Type B pancreatic cell (in vitro differentiated cells): ENCODE measurements at places on chromosomes 16 and 17. TPM values are rescaled to one million over a fixed set of nuclear protein-coding genes. Genes with fewer than 3 reads are reported as not detected.

DNA sequence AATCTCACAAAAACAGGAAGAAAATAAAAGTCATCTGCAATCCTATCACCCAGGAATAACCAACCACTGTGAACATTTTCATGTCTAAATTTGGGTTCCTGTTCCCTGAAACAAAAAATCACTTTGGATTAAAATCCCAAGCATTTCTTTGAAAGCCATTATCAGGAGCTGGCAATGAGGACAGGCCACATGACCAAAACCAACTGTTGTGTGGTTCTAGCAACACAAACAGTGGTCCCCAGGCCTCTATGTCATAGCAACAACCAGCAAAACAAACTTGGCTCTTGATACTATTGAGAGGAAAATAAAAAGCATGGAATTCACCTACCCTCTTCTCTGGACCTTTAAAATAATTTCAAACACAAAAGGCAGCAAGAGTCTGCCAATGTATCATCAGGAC is 252.5 kb downstream of the SLC39A11 start:
- no peak for DNase-seq

DNA sequence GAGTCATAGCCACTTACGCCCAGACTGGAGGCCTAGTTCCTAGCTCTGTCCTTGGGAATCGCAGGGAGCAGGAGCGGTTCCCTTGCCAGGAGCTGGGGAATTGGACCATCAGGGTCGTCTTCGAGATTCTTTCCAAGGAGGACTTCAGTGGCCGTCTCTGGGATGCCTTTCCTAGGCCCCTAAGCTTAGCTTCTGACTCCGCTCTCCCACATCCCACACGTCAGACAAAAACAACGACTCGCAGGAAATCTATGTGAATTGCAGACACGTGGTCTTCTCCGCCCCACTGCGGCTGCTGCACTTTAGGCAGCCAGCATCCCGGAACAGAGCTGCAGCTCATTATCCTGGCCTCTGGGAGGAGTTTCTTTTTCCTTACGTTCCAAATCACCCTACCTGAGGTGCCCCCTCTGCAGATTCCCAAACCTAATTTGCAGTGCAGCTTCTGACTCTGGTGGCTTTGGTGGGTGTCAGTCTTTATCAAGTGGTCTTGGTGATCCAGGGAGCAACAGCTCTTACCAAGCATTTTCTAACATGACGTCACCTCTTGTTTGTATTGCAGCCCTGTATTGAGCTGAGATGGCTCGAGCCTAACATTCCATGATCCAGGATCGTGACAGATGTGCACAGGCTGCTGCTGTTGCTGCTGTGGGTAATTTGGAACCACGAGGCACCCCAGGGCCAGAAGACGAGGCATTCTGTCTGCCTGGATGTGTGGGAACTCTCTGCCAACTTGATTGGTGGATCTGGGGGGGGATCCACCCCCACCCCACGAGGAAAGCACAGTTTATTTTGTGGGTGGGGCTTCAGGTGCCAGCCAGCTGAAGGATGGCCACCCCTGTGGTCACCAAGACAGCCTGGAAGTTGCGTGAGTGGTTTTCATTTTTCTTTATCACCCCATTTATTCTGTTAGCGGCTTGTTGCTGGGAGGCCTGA is 1.1 kb downstream of the KATNB1 start:
- no peak for DNase-seq

DNA sequence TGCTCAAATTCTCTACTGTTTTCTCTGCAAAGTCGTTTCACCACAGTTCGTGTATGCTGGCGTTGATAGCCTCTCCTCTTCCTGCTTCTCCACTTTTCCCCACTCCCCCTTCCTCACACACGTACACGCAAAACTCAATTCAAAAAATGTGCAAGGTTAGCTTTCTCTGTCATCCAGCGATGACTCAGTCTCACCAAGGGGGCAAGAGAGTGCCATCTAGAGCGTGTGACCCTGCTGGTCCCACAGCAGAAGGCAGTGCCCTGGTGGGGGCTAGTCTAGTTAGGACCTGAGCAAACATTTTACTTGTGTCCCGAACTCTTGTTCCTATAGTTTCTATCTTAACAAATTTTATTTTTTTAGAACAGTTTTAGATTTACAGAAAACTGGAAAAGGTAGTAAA is 121.2 kb upstream of the CHMP6 start:
- no peak for DNase-seq

DNA sequence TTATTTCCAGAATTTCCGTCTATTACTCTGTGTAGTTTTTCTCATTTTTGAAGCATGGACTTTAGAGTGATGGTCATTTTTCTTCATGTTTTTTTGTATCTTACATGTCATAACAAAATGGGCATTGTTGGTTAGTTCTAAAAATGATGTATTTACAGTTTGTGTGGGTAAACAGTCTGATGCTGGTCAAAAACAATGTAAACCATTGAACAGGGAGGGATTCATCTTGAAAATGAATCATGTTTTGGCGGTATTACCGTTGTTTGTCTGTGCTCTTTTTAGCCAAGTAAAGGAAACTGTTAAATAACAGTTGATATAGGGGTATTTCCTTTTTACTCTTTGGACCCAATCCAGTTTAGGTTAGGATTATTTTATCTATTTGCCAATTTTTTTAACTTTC is 315.8 kb downstream of the BCAS3 start:
- DNase-seq: no peak

GRCh38 chr17:67239597-67239996 is 5.4 kb downstream of the HELZ start:
- no peak for DNase-seq

DNA sequence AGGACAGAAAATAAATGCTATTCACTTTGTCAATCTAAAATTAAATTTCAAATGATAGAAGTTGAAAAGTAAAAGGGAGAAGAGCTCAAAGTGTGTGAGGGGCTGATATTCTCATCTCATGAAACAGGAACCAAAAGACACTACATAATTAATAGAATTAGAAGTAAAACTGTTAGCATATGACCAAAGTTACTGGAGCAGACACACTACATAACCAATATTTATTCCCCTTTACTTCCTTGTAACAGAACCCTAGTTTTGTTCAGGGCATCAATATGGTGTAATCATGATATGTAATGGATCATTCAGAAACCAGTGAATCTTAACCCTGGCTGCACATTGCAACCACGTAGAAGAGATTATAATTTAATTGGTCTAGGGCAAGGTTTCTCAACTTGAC is 109.5 kb upstream of the SIAH1 start:
- no peak for DNase-seq

The MGAT5B gene
- 3.0 and 15.9 TPM in 2 replicates for total RNA-seq

GRCh38 chr16:48384520-48385252 is 527 bp downstream of the SIAH1 start:
- DNase-seq: peak; percentile 76

The KRT33B gene
- not detected in 2 replicates for total RNA-seq

The PLLP gene
- total RNA-seq: 4.9 and 5.1 TPM in 2 replicates

GRCh38 chr17:81727324-81728031 is 15.4 kb downstream of the SLC25A10 start:
- no peak for DNase-seq

- no peak for DNase-seq
Observed at GRCh38 chr16:11386054-11386680, 40.9 kb downstream of the RMI2 start.

The DBNDD1 gene
- total RNA-seq: 11.6 and 21.2 TPM in 2 replicates

GRCh38 chr17:30958187-30958586 is 12.7 kb upstream of the RNF135 start:
- no peak for DNase-seq

DNA sequence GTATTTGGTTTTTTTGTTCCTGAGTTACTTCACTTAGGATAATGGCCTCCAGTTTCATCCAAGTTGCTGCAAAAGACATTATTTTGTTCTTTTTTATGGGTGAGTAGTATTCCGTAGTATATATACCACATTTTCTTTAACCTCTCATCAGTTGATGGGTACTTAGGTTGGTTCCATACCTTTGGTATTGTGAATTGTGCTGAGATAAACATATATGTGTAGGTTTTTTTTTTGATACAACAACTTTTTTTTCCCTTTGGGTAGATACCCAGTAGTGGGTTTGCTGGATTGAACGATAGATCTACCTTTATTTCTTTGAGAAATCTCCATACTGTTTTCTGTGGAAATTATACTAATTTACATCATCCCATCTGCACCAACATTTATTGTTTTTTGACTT is 6.8 kb downstream of the EFCAB13 start:
- no peak for DNase-seq

GRCh38 chr16:72072514-72073342 is 9.7 kb downstream of the HPR start:
- DNase-seq: no peak

DNA sequence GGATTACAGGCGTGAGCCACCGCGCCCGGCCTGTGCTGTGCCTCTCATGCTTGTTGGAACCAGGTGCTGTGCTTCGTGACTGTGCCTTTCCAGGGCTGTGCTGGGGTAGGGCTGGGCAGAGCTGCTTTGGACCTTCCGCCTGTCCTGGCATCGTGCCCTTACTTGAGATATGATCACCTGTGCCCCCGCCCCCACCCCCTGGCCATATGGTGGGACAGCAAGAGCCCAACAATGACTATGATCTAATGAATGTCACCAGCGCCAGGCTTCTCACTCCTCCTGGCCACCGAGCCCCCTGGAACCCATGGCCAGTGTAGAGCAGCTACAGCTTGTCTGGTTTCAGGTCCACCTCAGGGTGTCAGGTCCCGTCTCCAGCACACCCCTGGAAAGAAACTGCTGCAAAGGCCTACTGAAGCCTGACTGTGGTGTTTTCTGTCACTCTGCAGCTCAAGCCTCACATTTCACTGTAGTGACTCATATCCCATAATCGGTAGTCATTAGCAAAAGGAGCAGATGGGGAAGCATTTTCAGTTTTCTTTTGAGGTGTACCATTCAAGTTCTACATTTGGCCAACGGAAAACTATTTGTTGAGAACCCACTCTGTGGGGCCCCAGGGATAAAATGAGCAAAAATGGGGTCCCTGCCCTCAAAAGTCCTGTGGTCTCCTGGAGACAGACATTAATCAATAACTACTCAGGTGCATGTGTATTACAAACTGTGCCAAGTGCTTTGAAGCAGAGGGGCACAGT is 22.1 kb downstream of the FCSK start:
- DNase-seq: no peak

The TBC1D3 gene
- total RNA-seq: not detected in 2 replicates

DNA sequence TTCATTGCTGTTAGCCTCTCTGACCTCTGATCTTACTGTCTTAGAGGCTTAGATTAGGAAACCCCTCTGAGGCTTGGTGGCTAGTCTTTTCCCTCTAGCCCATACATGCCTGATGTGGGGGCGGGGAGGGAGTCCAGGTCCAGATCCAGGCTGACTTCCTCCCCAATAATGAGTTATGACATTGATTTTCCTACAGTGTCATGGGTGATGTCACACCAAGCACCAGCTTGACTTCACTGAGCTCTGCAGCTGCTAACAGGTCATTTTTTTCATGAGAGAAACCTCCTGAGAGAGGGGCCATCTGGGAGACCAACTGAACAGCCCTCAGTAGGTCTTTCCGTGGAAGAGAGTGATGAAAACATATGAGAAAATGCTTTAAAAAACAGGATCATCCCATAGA is 180.2 kb upstream of the N4BP1 start:
- DNase-seq: no peak

- DNase-seq: no peak
Observed at GRCh38 chr17:57788725-57789124, 43.6 kb upstream of the CCDC182 start.

DNA sequence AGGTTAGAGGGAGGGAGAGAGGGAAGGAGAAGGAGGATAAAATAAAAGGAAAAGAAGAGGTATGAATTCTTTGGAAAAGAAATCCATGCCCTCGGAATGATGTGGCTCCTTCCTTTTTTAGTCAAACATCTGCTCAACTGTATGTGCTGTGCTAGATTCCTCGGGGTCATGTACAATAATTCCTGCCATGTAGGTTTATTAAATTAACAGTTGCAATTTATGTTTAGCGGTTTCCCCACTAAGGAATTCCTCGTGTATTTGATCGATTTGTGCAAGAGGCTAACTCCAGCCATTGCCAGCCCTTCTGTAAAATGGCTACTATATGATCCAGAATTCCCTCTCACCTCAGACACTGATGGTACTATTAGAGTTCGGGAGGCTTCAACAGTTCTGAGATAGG is 83.0 kb upstream of the TBX2 start:
- DNase-seq: no peak

GRCh38 chr17:40648384-40648968 is 858 bp upstream of the SMARCE1 start:
- no peak for DNase-seq

DNA sequence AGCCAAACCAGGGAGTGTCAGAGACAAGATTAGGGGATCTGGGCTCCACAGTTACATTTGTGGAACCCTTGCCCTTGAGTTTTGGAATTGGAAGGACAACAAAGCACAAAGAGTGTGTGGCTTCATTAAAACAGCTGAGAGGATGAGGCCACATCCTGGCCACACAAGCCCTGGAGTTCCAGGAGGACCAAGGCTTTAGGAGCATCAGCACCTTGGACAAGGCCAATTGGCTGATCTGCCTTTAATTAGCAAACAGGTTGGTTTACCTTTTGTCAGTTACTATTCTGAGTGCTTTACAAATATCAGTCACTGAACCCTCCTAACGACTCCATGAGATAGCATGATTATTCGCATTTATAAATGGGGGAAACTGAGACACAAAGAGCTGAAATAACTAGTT is 54.7 kb downstream of the SLC6A2 start:
- no peak for DNase-seq

DNA sequence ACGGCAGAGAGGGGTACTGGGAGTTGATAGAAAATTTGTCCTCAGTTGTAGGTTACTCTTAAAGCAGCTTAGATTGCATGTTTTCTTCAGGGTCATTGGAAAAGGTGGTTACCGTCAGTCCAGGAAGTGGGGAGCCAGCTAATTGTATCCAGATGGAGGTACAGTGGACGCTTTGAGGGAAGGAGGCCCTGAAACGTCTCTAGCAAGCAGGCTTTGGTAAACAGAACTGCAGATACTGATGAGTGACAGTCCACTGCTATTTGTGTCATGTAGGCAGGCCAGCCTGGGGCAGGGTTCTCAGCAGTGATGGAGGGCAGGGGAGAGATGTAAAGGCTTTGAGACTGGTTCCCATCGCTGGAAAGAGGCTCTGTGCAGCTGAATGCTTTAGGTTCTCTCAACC is 30.2 kb upstream of the ST6GALNAC1 start:
- DNase-seq: no peak

DNA sequence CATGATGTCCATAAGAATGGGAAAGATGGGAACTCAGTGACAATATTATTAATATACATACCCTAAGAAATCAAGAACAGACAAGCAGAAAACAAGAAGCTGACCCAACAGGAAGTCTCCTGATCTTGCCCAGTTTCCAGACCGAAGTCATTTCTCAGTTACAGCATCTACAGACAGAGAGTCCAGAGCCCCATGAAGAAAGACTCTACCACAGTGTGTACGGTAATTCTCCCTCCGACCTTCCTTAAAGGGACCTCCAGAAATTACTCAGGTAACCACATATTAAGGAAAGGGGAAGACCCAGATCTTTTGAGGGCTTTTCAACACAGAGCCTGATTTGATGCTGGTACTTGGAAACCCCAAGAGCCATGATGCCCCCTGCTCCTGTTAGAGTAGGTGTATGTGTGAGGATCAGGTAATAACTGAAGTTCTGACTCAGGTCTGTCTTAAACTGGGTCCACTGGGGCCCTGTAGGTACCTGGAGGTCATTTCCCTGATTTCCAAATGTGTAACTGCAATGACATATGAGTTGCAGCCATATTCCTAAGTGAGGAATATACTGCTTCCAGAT is 132.4 kb downstream of the ABCA8 start:
- no peak for DNase-seq

The GPR142 gene
- total RNA-seq: 4.1 and 8.8 TPM in 2 replicates
